ENCODE measurements at places on chromosomes 11 and 22. TPM values are rescaled to one million over a fixed set of nuclear protein-coding genes. Genes with fewer than 3 reads are reported as not detected.

GRCh38 chr11:124875401-124875800, 10.2 kb downstream of the ROBO3 start:
- no peak for DNase-seq

The APOL4 gene
- total RNA-seq: not detected

- no peak for DNase-seq
Measured at GRCh38 chr11:8661001-8661795, 21.3 kb downstream of the TRIM66 start.

GRCh38 chr11:71304491-71304890, 52.1 kb upstream of the SHANK2 start:
- DNase-seq: no peak

DNA sequence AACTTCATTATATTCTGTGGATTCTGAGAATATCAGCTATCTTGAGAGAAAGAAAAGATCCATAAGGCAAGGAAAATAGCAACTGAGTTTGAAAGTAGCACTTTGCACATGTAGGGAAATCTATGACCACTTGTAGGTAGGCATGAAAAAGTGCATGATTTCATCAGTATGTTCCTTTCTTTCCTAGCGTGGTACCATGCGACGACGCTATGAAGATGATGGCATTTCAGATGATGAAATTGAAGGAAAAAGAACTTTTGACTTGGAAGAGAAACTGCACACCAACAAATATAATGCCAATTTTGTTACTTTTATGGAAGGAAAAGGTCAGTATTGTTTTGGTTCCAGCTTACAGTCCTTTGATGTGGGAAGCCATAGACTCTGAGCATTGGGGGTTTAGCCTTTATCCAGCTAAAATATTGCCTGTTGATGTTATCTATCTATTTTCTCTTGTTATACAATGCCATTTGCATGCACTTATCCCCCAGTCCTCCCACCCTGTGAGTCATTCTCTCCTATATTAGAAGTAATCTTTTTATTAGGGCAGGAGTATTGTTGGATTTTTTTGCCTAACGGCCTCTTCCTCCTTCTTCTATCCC, 60.9 kb downstream of the KDM2A start:
- DNase-seq: no peak

The GAL3ST1 gene
- 8.8 TPM for total RNA-seq

The ANO3 gene
- 0.33 TPM for total RNA-seq

GRCh38 chr11:96905663-96906062, 515.9 kb downstream of the JRKL start:
- DNase-seq: no peak

GRCh38 chr11:45885274-45885920, at the start of gene MAPK8IP1:
Gene MAPK8IP1, plus strand, starts transcription at chr11:45885651. Its CDS starts 170 bp downstream, at chr11:45885821.
- peak; percentile 62 for DNase-seq

The OR52E5 gene
- total RNA-seq: not detected

GRCh38 chr22:44071781-44072326, 47.8 kb downstream of the PARVB start:
- no peak for DNase-seq

The FAM111B gene
- total RNA-seq: 35.4 TPM

The MMP12 gene
- not detected for total RNA-seq

DNA sequence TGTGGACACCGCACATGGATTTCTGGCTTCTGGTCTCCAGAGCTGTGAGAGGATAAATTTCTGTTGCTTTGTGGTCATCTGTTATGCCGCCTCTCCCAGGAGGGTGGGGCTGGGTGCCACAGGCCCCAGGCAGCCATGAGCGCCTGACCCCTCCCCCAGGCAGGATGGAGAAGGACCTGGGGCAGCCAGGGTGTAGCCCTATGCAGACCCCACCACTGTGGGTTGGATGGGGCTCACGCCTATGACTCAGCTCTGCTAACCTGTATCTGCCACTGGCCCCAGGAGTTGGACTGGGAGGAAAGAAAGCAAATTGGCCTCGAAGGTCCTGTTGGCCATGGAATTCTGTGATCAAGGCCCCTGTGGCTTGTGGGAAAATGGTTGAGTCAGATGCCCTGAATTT, 1351.1 kb downstream of the BRD1 start:
- no peak for DNase-seq

DNA sequence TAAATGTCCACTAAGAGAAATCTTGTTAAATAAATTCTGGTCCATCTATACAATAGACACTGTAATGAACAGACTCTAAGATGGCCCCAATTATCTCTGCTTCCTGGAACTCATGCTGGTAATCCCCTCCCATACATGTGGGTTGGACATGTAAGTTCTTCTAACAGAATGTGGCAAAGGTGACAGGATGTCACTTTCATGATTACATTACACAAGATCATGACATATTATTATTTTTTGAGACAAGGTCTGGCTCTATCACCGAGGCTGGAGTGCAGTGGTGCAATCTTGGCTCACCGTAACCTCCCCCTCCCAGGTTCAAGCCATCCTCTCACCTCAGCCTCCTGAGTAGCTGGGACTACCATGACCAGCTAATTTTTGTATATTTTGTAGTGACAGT, 14.6 kb upstream of the NDUFC2 start:
- no peak for DNase-seq

The OR5M3 gene
- not detected for total RNA-seq

Measured in neural crest cell (in vitro differentiated cells).